ENCODE measurements at places on chromosomes 2 and 18.

- H3K36me3 ChIP-seq: no peaks in the 10 kb centered on the region
- H3K27ac ChIP-seq: no peak overlapping the region
- H3K4me1 ChIP-seq: peaks cover 19% of the 10 kb centered on the region
- no peak for DNase-seq
- no peaks in the 10 kb centered on the region for H3K27me3 ChIP-seq
- H3K4me3 ChIP-seq: no peak overlapping the region
Observed at GRCh38 chr18:37537868-37538525, 27.6 kb downstream of the CELF4 start.

GRCh38 chr2:233456934-233457333, 102.6 kb downstream of the DGKD start:
- no peaks in the 10 kb centered on the region for H3K4me1 ChIP-seq
- H3K27me3 ChIP-seq: no peaks in the 10 kb centered on the region
- H3K27ac ChIP-seq: no peak overlapping the region
- no peak for DNase-seq

- H3K27ac ChIP-seq: no peak overlapping the region
- DNase-seq: no peak
- H3K27me3 ChIP-seq: no peaks in the 10 kb centered on the region
- no peaks in the 10 kb centered on the region for H3K36me3 ChIP-seq
Observed at GRCh38 chr2:16747689-16748088, 82.1 kb upstream of the CYRIA start.

DNA sequence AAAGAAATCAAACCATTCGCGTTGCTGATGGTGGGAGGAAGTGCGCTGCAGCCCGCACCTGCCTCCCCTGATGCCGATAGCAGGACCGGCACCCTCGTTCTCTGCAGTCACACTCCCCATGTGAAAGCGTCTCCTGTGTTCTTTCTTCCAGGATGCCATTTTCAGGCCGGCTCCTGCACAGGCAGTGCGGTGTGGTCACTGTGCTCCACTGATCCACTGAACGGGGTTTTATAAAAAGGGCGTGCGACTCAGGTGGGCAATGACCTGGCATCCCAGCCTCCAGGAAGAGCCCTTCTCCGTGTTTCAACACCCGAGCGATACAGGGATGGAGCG, 88.3 kb upstream of the SNTG2 start:
- DNase-seq: no peak
- H3K4me3 ChIP-seq: no peak overlapping the region
- H3K27ac ChIP-seq: no peak overlapping the region
- no peaks in the 10 kb centered on the region for H3K36me3 ChIP-seq

- H3K4me1 ChIP-seq: no peaks in the 10 kb centered on the region
- H3K27ac ChIP-seq: no peak overlapping the region
- no peak overlapping the region for H3K4me3 ChIP-seq
- no peaks in the 10 kb centered on the region for H3K27me3 ChIP-seq
- H3K36me3 ChIP-seq: no peaks in the 10 kb centered on the region
- no peak for DNase-seq
Observed at GRCh38 chr2:181077128-181077709, 96.8 kb downstream of the UBE2E3 start.

DNA sequence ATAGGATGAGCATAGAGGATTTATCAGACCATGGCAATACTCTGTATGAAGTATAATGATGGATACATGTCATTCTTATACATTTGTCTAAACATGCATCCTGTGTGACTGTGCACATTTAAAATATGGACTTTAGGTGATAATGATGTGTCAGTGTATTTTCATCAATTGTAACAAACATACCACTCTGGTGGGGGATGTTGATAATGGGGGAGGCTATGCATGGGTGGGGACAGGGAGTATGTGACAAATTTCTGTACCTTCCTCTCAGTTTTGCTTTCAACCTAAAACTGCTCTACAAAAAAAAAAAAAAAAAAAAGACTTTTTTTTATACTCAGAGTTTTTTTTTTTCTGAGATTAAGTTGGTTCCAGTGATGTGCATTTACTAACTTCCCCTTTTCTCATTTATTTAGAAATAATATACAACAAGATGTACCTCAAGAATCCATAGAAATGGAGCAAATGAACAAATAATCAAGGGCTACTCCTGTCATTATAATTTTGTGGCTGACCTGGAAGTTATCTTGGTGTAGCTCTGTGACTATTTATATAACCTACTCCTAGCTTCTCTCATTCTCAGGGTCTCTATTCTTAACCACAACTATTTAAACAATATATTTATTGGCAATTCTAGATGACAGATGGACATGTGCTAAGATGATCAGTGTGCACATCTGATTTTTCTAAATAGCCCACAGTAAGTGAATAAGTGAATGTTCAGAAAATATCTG, 108.9 kb upstream of the ITGA4 start:
- H3K36me3 ChIP-seq: no peaks in the 10 kb centered on the region
- H3K27ac ChIP-seq: no peak overlapping the region
- DNase-seq: no peak

DNA sequence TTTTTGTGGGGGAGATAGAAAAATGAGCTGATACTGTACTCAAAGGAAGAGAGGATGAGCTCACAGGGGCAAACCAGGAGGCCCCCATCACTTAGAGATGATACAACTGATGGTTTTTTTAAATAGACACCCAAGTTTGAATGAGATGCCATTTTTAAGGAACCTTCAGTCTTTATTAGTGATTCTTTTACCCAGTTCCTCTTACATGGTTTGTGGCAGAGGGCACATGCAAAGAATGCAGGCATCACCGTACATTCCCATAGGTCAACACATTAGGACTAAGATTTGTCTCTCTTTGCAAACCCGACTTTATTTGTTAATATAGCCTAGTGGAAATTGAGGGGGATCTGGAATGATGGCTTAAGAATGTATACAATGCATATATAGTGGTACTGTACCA, 250.9 kb downstream of the ASXL3 start:
- H3K4me3 ChIP-seq: no peak overlapping the region
- DNase-seq: no peak
- no peaks in the 10 kb centered on the region for H3K27me3 ChIP-seq

GRCh38 chr18:74689251-74689650, 91.6 kb downstream of the ZNF407 start:
- no peaks in the 10 kb centered on the region for H3K36me3 ChIP-seq
- H3K4me3 ChIP-seq: no peak overlapping the region
- H3K27ac ChIP-seq: no peak overlapping the region
- H3K27me3 ChIP-seq: no peaks in the 10 kb centered on the region

GRCh38 chr18:57837917-57838548, 34.9 kb upstream of the ATP8B1 start:
- no peaks in the 10 kb centered on the region for H3K36me3 ChIP-seq
- no peaks in the 10 kb centered on the region for H3K4me1 ChIP-seq
- no peaks in the 10 kb centered on the region for H3K27me3 ChIP-seq
- DNase-seq: no peak
- H3K27ac ChIP-seq: no peak overlapping the region

GRCh38 chr2:74735009-74735408, 81.0 kb downstream of the SEMA4F start:
- peaks cover 4% of the 10 kb centered on the region for H3K4me1 ChIP-seq
- no peak overlapping the region for H3K4me3 ChIP-seq
- DNase-seq: no peak
- H3K36me3 ChIP-seq: no peaks in the 10 kb centered on the region
- H3K27ac ChIP-seq: no peak overlapping the region

GRCh38 chr2:226434702-226435101, 364.9 kb downstream of the IRS1 start:
- no peak for DNase-seq
- H3K4me1 ChIP-seq: no peaks in the 10 kb centered on the region
- no peaks in the 10 kb centered on the region for H3K36me3 ChIP-seq
- H3K27me3 ChIP-seq: no peaks in the 10 kb centered on the region
- no peak overlapping the region for H3K27ac ChIP-seq

DNA sequence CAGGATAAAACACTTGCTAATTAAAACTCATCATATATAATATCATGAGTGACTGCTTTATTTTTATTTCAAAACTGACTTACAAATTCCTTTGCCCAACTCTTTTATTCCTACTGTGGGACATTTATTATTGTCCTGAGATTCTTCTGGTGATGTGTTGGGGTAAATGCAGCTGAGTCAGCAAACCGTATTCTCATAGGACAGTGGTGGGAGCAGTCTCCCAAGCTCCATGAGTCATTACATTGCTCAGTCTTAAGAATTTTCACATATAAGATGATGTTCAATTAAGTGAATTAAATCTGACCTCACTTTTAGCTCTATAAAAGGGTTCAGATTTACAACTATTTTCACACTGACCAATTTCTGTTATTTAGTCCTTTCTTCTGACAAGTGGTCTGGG, 1530.7 kb downstream of the LRP1B start:
- no peak overlapping the region for H3K4me3 ChIP-seq
- H3K27me3 ChIP-seq: no peaks in the 10 kb centered on the region
- H3K4me1 ChIP-seq: no peaks in the 10 kb centered on the region
- H3K27ac ChIP-seq: no peak overlapping the region

DNA sequence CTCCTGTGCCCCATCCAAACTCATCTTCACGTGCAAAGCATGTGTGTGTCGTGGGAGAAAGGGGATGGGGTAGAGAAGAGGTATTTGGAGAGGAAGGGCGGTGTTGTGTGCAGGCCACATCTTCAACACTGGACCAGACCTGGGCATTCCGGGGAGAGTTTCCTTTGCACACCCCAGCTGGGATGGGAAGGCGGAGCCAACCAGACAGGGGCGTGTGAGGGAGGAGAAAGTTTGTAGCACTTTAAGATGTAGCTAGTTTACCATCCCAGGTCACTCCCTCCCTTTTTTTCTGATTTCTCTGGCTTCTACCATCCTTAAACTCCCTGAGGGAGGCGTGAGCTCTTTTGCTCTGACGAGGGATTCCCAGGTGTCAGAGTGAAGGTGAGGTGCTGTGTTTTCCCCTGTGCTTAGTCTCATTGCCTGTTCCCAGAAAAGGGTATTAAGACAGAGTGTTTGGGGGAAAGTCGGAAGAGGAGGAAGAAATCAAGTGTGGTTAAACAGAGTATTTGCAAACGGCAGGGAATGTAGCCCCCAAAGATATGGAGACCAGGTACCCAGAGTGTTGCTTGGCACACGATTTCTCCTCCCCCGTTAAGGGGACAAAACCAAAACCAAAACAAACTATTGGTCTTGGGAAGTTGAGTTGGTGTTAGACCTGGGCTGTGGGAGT, 1.6 kb downstream of the SETBP1 start:
- H3K36me3 ChIP-seq: no peaks in the 10 kb centered on the region
- DNase-seq: no peak
- H3K4me1 ChIP-seq: peaks cover 3% of the 10 kb centered on the region

GRCh38 chr2:153059338-153060052, 341.1 kb downstream of the ARL6IP6 start:
- H3K4me1 ChIP-seq: no peaks in the 10 kb centered on the region
- no peak for DNase-seq
- H3K27me3 ChIP-seq: no peaks in the 10 kb centered on the region
- no peak overlapping the region for H3K4me3 ChIP-seq

GRCh38 chr2:163558251-163559021, 177.4 kb downstream of the FIGN start:
- no peak overlapping the region for H3K4me3 ChIP-seq
- DNase-seq: no peak
- H3K4me1 ChIP-seq: no peaks in the 10 kb centered on the region
- H3K36me3 ChIP-seq: no peaks in the 10 kb centered on the region
- H3K27ac ChIP-seq: no peak overlapping the region
- no peaks in the 10 kb centered on the region for H3K27me3 ChIP-seq

All from iPS DF 6.9 (cell line).